ENCODE measurements at places on chromosomes 12 and 14.

- DNase-seq = no peak
These were observed 15.0 kb downstream of the RIN3 start for GRCh38 chr14:92528486-92529100.

DNA sequence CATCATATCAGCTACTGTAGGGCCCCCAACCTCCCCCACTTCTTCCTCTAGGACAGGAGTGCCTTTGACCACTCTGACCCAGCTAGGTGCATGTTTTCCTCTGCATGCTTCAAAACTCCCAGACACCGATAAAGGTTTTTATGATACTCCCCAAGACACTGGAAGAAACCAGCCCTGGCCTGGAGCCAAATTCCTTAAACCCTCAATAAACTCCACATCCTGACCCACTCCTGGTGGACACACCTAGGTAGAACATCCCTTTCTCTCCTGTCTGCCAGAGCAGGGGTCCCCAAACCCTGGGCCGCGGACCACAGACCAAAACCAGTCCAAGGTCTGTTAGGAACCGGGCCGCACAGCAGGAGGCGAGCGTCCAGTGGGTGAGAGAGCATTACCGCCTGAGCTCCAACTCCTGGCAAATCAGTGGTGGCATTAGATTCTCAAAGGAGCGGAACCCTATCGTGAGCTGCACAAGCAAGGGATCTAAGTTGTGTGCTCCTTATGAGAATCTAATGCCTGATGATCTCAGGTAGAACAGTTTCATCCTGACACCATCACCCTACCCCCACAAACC, 49.6 kb downstream of the NT5DC3 start:
- no peak for DNase-seq

- DNase-seq = no peak
These were observed 3.5 kb upstream of the LTBR start for GRCh38 chr12:6380141-6381121.

DNA sequence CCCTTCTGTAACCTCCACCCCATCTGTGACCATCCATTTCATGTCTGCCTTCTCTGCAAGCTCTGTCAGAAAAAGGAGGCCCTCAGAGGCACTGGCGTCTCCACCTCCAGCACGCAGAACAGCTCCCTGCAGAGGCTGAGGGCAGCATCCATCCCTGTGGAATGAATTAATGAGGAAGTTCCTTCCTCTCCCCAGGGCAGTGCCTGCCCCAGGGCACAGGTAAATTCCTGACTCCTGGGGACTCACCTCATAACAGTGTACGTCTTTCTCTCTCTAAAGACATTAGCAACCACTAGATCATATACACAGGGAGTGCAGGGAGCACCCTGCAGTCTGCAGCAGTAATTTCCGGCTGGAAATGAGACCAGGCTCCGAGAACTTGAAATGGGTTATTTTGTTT, 155.0 kb upstream of the TMEM132C start:
- DNase-seq = no peak

- peak; percentile 69 for DNase-seq
These were observed 484.4 kb downstream of the ATP23 start for GRCh38 chr12:58425481-58426392.

DNA sequence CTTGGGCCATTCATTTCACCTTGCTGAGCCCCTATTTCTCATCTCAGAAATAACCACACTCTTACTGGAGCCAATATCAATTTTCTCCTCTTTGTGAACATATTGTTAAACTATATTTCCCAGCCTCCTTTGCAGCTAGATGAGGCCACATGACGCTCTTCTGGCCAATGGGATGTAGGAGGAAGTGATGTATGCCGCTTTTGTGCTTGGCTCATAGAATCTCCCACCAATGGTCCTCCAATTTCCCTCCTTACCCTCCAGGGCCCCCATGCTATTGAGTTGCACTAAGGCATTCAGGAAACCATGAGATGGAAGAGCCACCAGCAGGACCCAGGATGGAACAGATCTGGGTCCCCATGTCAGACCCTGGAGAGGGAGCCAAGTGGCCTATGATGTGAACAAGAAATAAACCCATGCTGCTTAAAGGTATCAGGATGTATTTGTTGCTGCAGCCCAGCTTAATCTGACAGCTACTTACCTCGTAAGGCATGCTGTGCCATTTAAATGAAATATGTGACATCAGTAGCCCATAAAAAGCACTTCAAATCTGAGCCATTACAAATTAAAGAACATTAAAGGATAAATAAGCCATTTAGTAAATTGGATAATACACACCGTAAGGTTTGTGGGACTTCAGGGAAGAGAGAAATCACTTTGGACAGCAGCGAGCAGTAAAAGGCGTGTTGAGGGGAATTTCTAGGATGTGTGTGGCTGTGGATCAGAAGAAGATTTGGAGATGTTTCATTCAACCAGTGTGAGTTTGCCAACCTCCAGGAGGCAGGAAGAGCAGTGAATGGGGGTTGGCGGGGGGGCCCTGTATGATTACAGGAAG, 24.4 kb upstream of the BDKRB2 start:
- DNase-seq = no peak

- DNase-seq = no peak
These were observed 19.5 kb downstream of the SERPINA3 start for GRCh38 chr14:94631536-94632304.

- no peak for DNase-seq
These were observed 93.8 kb upstream of the MDM1 start for GRCh38 chr12:68425998-68426397.

GRCh38 chr14:71675900-71676287, 256.3 kb upstream of the RGS6 start:
- no peak for DNase-seq

- DNase-seq = no peak
These were observed 83.8 kb downstream of the SLC38A6 start for GRCh38 chr14:61064856-61065255.

- no peak for DNase-seq
These were observed 721.7 kb downstream of the GALC start for GRCh38 chr14:87271331-87271730.

GRCh38 chr14:100557658-100558057, 29.6 kb downstream of the BEGAIN start:
- no peak for DNase-seq

- no peak for DNase-seq
These were observed 239.2 kb upstream of the FKBP4 start for GRCh38 chr12:2555487-2556082.

GRCh38 chr14:40222996-40223395, 790.8 kb upstream of the FBXO33 start:
- DNase-seq = no peak

Measured in Caco-2 (cell line).